ENCODE measurements at places on chromosomes 7 and 10.

GRCh38 chr7:12111422-12112405 lies 99.4 kb upstream of the TMEM106B start:
- DNase-seq: peak; percentile 38

- no peak for DNase-seq
These were observed 412.1 kb upstream of the CELF2 start for GRCh38 chr10:10605551-10606081.

- no peak for DNase-seq
These were observed 28.4 kb downstream of the ENTPD1 start for GRCh38 chr10:95784279-95784913.

- DNase-seq: no peak
These were observed 55.0 kb downstream of the CACNB2 start for GRCh38 chr10:18195060-18195799.

DNA sequence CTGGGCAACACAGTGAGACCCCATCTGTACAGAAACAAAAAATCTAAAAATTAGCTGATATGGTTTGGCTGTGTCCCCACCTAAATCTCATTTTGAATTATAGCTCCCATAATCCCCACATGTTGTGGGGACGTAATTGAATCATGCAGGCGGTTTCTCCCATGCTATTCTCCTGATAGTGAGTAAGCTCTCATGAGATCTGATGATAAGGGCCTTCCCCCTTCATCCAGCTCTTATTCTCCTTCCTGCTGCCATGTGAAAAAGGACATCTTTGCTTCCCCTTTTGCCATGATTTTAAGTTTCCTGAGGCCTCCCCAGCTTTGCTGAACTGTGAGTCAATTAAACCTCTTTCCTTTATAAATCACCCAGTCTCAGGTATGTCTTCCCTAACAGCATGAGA lies 136.5 kb downstream of the SFMBT2 start:
- DNase-seq: no peak

- DNase-seq: no peak
These were observed 3.8 kb downstream of the NFE2L3 start for GRCh38 chr7:26155531-26156375.

DNA sequence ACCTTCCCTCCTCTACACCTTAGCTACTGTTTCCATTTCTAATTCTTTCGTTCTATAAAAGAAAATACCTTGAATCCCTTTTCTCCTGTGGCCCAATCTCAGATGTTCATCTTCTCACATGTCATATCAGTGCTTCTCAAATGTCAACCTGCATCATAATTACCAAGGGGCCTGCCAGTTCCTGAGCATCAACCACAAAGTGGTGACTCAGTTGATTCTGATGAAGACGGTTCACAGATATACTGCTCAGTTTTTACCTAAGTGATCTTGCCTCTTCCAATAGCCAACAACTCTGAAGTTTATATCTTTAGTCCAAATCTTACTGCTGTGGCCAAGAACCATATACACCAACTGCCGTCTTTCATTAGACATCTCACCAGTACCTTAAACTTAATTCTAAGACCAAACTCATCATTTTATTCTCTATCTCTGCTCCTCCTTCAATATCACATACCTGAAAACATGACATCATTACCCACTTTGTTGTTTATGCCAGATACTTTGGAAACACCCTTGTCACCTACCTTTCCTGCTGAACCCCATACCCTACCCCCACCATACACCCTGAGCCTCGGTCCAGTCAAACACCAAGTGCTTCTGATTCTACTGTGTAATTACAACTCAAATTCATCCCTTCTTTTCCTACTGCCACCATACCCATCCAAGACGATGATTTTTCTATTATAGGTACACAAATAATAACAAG lies 115.5 kb downstream of the LMBR1 start:
- DNase-seq: no peak

DNA sequence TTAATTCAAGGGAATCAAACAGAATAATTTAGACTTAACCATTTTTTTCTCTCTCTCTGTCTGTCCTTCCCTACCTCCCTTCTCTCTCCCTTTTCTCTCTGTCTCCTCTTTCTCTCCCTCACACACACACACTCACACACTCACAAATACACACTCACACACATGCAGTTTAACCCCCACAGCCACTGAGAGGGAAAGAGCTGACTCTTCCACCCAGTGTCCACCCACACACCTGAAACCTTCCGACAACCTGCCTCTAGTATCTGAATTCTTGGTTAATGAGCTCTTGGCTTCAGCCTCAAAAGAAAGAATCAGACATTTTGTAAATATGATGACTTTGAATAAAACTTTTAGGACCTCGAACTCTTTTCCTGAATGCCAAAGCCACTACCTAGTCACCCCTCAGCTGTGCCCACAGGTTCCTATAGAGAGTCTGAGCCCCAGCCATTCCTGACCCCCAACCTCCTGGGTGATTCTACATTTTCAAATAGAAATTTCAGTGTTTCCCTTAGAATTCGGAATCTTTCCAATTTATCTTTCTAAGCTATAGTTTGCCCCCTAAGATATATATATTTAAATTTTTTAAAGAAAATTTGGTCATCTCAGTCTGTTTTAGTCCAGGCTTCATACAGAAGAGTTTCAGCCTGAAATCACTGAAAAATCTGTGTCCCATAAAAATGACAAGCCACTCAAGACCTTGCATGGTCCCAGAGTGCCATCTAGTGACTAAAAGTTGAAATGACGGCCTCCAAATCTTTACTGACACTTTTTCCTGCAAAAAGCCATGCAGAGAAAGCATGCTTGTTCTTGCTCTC lies 202.8 kb downstream of the IPMK start:
- peak; percentile 46 for DNase-seq

GRCh38 chr10:29555746-29556481 lies 78.9 kb downstream of the SVIL start:
- DNase-seq: no peak

- no peak for DNase-seq
These were observed 63.5 kb downstream of the LGI1 start for GRCh38 chr10:93821051-93821772.

GRCh38 chr7:42878303-42878702 lies 33.6 kb downstream of the C7orf25 start:
- DNase-seq: no peak

DNA sequence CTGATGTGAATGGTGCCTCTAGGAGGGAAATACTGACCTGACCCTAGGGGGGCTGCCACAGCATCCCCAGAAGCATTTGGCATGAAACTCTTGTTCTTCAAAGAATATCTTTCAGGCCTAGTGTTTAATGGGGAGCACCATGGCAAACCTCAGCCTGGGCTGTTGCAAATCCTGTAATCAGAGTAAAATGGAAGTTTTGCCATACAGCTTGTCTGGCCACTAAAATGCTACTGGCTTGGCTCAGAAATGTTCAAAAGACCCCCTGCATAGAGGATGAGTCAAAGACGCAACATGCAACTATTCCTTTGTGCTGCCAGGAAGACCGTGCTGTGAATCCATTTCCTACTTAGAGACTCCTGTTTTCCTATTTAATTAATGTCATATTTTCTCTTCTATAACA lies 26.7 kb downstream of the HECW1 start:
- no peak for DNase-seq

- no peak for DNase-seq
These were observed 15.9 kb upstream of the FFAR4 start for GRCh38 chr10:93550606-93551005.

DNA sequence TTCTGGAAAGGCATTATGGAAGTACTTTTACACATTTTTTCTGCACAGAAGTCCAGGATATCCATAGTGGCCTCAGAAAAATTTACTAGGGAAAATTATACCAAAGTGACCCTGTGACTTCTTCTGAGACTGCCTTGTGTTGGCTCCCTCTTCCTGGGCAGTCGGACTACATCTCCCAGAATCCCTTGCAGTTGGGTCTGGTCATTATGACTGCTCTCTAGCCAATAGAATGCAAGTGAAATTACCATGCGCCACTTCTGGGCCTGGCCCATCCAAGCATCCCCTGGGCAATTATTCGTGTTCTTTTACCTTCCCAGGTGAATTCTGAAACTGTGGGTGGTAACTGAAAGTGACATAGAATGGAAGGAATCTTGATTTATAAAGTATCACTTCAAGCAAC lies 430.9 kb downstream of the ACTR3B start:
- peak; percentile 18 for DNase-seq

- DNase-seq: no peak
These were observed 494 bp upstream of the HERC4 start for GRCh38 chr10:68075550-68076004.

DNA sequence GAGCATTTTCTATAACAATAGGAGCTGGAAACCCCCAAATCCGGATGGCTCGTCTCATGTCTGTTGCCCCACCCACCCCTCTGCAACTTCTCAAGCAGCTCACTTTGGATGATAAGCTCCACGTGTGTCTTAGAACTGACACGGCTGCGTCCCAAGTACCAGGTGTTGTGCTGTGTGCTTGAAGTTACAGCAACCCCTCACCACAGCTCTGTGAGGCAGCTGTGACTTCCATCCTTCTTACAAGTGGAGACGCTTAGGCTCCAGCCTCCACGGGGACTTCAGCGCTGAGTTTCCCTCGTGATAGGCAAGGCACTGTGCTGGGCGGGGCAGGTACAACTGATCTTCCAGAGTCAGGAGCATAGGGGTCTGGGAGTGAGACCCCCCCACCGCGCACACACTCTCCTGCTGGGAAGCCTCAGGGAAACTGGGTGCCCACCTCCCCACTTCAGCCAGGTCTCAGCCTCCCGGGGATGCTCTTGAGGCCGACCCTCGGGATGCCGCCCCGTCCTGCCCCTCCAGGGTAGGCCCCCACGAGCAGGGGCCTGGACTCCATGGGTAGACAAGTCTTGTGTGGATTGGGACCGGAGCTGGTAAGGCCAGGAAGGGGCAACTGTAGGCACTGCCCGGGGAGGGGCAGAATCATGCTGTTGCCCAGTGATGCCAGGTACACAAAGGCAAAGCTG lies 31.4 kb downstream of the EN2 start:
- no peak for DNase-seq

DNA sequence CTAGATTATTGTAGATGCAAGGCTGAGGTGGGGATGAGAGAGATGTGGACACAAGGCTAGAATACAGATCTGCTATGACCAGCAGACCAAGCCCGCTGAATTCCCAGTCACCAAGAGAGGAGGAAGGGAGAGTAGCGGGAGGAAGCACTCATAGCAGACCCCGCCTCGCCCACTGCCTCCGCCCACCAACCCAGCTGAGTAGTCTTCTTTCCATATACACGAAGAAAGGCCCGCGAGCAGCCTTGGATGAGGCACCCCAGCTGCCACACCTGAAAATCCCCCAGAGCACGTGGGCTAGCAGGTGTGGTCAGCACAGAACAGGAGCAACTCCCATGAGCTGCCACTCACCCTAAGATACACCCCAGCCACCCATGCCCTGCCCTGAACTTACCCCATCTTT lies 7.9 kb upstream of the H2BK1 start:
- no peak for DNase-seq

DNA sequence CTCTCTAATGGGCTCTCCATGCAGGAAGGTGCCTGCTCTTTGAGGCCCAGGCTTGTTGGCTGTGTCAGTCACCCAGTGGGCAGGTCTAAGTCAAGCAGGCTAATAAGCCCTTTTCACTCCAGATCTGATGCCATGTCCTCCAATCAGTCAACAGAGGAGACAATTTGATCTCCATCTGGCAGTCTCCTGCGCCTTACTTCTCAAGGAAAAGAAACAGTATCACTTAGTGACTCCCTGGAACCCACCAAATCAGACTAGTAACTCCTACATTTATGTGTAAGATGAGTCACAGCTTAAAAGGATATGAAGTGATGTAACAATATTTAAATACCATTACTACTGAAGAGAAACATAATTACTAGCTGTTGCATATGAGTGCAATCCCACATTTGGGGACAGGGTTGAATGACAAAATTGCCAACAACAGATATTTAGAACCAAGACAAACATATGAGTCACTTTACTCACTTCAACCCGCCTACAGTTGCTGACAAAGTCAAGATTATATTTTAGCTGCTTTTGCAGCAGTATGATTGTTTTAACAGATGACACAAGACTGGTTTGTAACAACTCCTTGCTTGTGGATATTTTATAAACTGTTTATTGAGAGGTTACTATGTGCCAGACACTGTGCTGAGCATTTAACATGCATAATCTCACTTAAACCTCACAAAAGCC lies 72.1 kb downstream of the USP6NL start:
- DNase-seq: no peak

- DNase-seq: no peak
These were observed 37.5 kb downstream of the AGAP4 start for GRCh38 chr10:45809837-45810236.

- DNase-seq: no peak
These were observed 42.1 kb downstream of the KCNH2 start for GRCh38 chr7:150936018-150936417.

DNA sequence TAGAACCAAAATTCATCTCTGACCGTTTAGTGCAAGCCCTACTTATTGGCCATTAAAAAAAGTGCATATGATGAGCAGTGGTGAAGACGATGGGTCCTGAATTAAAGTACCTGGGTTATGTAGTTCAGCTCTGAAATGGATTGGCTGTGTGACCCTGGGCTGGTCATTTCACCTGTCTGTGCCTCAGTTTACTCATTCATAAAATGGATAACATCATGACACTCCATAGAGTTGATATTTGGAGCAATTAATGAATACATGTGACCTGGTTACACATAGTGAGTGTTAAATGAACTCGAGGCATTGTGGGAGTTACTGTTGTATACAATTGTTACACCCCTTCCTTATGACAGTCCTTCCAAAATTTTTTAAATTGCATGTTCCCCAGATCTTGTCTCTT lies 9.1 kb downstream of the MAP3K8 start:
- no peak for DNase-seq

DNA sequence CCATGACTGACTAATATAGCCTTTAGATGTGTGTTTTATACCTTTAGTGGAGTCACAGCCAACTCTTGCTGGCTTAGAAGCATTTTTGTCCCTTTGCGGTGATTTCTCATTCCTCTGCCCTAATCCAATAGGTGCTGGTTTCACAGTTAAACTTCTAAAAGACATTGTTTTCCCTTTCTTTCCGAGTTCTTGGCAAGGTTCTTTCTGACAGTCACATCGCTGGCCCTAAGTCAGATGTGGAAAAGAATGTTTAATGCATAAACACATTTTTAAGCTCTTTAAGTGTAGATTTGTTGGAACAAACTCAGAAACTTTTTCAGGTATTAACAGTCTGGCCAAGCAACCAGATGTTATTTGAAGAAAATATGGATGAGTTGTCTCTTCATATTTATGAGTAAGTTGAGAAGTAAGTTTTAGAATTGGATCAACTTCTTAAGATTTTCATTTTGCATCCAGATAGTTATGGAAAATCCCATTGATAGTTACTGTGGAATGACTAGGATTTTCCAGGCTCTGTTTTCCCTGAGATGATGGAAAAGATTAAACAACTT lies 4.1 kb downstream of the EPDR1 start:
- no peak for DNase-seq

DNA sequence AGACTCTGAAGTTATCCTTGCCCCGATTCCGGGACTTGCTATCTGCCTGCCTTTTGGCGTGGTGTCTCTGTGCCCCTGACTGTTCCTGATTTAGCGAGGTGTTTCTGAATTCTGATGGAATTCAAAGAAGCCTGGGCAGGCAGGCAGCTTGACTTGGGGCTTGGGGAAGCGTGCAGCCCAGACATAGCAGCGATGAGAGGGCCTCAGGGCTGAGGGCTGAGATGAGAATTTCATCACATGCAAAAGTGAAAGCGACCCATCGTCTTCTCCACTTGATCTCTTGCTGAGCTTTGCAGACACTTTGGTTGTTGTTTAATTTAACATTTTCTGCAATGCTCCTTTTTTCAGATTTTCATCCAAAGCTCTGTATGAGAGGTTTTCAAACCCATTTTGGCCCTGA lies 57.8 kb downstream of the TCF7L2 start:
- no peak for DNase-seq

Data from endothelial cell (in vitro differentiated cells).